ENCODE measurements at places on chromosomes 3 and 15. TPM values are rescaled to one million over a fixed set of nuclear protein-coding genes. Genes with fewer than 3 reads are reported as not detected.

Gene PLA2G4D
- total RNA-seq, result not detected

Gene COL6A5
- not detected for total RNA-seq

Gene LRRC34
- total RNA-seq, result 3.4 TPM

Gene EIF1B
- 37.5 TPM for total RNA-seq
